ENCODE measurements at places on chromosomes 4 and X.

DNA sequence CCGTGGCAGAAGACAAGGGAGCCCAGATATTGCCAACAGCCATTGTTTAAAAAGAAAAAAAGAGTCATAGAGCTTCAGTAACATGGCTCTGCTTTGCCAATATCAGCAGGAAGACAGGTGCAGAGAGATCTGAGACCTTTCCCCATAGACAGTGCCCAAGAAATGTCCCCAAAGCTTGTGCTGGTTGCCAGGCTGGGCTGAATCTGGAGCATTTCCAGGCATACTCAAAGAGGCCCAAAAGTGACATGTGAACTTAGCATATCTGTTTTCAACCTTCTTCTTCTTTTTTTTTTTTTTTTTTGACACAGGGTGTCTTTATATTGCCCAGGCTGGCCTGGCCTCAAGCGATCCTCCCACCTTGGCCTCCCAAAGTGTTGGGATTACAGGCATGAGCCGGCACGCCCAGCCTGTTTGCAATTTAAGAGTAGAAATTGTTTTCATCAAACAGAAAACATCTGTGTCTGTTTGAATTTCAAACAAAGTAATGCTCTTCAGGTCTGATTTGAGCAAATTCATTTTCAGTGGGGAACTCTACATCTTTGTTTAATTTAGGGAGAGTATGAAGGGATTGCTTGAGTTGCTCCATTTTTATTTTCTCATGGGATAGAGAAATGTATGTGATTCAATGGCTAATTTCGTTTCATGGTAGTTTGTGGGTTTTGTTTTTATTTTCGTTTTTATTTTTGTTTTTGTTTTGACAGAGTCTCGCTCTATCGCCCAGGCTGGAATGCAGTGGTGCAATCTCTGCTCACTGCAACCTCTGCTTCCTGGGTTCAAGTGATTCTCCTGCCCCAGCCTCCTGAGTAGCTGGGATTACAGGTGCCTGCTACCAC lies 56.6 kb upstream of the RBM47 start:
- no peak for DNase-seq

GRCh38 chr4:129929052-129929451 lies 833.1 kb downstream of the C4orf33 start:
- no peak for DNase-seq

- DNase-seq = no peak
Observed at GRCh38 chrX:45198301-45198700, 2.4 kb downstream of the DIPK2B start.

GRCh38 chrX:129825746-129826505 lies 17.8 kb downstream of the ZDHHC9 start:
- DNase-seq = no peak

GRCh38 chrX:110053453-110053852 lies 50.5 kb downstream of the TMEM164 start:
- DNase-seq = no peak

DNA sequence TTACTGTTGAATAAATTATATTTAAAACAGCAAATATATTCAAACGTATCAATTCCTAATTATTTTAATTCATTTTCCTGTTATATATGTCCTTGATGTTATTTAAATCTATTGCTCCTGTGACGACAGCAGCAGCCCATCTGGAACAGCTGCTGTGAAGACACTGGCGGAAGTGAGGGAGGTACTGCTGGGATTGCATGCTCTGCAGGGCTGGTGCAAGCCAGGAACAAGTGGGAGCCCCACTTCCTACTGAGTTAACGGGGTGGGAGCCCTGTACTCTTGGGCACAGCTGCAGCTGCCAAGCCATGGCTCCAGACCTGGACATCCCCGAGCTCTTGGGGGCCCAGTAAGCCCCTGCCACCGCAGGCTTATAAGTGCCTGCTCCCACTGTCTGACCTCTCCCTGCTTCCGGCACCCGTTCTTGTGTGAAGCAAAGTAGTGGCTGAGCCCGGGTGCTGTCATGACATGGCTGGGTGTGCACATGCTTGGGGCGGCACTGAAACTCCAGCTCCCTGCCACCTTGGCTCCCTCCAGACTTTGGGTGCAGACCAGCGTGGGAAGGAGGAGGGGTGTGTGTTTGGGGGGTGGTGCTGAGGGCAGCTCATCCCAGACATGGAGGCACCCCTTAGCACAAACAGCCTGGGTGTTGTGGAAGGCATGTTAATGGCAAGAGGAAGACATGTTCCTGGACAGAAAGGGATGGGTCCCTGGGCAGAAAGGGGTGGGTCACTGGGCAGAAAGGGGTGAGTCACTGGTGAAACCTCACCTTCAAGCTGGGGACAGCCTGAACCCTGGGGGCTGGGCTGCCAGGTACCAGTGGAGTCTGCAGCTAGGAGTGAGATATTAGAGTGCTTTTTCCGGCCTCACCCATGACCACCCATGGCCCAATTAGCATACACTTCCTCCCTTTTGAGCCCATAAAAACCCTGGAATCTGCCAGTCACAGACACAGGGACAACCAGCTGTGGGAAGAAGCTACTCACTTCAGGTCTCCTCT lies 1981.3 kb upstream of the IGFBP7 start:
- DNase-seq = no peak

DNA sequence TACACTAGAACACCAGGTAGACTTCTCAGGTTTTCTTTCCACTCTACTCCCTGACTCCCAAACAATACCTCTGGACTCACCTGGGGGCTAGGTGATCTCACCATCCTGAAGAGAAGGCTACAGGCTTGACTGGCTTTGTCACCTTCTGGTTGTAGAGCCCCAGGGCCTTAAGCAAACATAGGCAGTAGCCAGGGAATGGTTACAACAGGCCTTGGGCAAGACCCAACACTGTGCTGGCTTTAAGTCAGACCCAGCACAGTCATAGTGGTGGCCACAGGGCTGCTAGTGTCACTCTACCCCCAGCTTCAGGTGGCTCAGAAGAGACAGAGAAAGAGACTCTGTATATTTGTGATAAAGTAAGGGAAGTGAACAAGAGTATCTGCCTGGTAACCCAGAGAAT lies 118.1 kb upstream of the EMCN start:
- DNase-seq = no peak

DNA sequence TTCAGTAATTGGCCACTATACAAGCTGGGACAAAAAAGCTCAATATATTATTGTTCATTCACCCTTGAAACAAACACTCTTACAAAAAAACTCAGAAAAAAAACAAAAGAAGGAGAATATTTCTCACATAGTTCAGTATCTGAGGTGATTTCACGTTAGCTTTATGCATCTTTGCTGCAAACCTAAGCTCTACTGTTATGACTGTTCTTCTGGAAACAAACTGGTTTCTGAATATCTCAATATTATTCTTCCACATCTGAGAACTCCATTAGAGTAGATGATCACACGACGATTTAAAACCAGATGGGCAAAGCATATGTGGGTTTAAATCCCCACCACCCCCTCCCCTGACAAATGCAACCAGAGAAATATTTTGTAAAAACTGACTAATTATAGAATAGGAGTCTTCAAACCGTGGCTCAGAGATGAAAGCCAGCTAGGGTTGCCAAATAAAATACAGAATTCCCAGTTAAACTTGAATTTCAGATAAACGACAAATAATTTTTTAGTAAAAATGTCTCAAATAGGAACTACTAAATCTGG lies 182.0 kb upstream of the FAM241A start:
- DNase-seq = no peak

DNA sequence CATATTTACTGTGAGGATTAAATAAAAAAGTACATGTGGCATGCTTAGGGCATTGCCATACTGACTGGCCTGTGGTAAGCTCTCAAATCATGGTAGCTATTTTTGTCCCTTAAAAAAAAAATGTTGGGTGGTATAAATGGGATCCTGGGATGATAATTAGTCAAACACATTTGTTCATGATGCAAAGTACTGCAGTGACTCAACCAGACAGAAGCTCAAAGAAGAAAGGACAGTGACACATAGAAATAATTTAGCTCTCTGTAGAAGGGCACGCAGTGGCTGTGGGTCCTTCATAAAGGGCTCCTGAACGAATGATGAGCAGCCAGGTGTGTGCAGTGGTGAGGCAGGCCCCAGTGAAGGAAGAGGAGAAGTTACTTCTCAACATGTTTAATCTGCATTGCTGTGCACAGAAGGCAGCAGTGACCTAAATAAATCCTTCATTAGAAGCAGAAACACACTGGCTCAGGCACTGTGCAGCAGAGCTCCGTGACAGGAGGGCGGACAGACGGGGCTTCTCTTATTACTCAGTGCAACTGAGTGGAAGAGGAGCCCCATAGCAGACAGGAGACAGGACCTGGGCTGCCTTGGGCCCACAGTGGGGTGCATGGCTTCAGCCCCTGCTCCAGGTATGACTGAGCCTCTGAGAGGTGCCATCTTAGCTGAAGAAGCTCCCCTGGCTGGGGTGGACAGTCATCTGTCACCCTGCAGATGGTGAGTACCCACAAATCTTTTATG lies 20.3 kb downstream of the HS3ST1 start:
- no peak for DNase-seq

GRCh38 chr4:99652596-99653436 lies 4.8 kb downstream of the C4orf54 start:
- no peak for DNase-seq

DNA sequence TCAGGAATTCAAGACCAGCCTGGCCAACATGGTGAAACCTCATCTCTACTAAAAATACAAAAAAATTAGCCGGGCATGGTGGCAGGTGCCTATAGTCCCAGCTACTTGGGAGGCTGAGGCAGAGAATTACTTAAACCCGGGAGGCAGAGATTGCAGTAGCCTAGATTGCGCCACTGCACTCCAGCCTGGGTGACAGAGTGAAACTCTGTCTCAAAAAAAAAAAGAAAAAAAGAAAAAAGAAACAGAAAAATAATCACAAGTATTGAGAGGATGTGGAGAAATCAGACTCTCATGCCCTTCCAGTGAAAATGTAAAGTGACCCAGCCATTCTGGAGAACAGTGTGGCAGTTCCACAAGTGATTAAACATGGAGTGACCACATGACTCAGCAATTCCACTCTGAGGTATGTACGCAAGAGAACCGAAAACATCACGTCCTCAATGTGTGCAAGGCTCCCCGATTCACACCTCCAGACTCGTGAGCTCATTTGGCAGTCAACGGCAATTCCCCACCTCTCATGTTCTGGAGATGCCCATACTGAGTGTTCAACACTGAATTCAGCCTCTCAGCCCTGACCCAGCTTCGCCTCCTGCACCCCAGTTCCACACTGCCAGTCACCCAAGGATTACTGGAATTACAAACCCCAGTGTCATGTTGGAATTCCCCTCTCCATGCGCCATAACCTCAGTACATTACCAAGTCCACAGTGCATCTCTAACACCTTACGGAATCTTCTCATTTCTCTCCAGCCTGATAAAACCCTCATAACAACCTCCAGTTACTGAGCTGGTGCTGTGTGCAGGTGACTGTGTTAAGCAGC lies 21.1 kb downstream of the ACOX3 start:
- no peak for DNase-seq

Measured in mesenteric fat pad (tissue), 1 donor.